NCI-H1092 treated with DMSO at 0.1 percent for 48 hours (cell line): ENCODE measurements at places on chromosomes 3 and 15.

GRCh38 chr3:46648096-46648495, 35.8 kb downstream of the FAM240A start:
- DNase-seq = no peak

DNA sequence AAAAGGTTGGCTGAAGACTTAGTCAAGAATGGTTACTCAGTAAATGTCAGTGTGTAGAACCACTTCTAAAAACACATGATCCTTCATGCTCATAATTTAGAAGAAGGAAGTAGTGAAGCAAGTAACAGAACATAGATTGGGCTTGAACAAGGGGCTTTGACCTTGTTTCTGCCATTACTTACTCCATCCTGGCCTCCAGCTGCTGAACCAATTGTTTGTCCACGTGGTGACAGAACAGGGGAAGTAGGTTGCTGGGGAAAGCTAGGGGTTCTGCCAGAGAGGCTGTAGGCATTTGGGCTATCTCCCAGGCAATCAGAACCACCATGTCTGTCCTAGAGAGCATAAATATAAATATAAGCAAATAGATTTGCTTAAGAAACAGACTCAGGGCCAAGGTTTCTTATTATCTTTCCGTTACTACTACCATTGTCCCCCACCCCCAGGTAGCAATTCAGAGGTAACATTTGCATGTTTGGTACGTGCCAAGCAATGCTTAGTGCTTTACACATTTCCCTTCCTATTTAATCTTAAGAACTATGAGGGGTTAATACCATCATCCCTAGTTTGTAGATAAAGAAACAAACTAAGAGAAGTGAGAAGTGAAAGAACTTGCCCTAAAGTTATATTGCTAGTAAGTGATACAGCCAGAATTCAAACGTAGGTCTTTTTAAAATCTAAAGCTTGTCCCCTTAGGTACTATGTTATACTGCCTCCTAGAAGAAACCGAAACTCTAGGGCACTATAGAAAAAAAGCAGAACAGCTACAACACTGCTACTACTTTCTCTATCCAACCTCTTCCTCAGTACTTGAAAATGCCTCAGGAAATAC, 3.0 kb upstream of the SPG11 start:
- DNase-seq = no peak

- no peak for DNase-seq
Measured at GRCh38 chr3:98745718-98746117, 17.4 kb upstream of the ST3GAL6 start.

DNA sequence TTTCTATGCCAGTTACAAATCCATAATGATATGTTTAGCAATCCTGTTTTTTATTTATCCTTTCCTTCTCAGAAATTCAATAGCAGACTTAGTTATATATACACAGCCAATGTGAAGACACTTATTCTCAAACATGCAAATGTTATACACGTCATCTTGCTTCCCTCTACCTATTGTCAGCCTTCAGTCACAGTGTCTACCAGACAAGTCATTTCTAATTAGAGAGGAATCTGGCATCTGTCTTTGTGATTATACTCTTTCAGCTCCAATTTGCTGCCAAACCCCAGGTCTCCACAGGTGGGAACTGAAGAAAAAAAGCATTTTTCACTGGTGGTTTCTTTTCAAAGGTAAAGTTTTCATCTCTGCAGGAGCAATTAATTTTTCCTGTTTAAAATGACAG, 793.1 kb downstream of the AGBL1 start:
- DNase-seq = no peak

GRCh38 chr15:73940061-73940981, 14.1 kb downstream of the LOXL1 start:
- DNase-seq = no peak

GRCh38 chr3:95434491-95434890, 1371.6 kb downstream of the NSUN3 start:
- DNase-seq = no peak

- DNase-seq = no peak
Measured at GRCh38 chr15:101446518-101447167, 42.9 kb downstream of the PCSK6 start.

GRCh38 chr15:29420188-29420587, 150.6 kb upstream of the NSMCE3 start:
- DNase-seq = no peak

- DNase-seq = no peak
Measured at GRCh38 chr3:30567139-30567753, 39.2 kb upstream of the TGFBR2 start.

DNA sequence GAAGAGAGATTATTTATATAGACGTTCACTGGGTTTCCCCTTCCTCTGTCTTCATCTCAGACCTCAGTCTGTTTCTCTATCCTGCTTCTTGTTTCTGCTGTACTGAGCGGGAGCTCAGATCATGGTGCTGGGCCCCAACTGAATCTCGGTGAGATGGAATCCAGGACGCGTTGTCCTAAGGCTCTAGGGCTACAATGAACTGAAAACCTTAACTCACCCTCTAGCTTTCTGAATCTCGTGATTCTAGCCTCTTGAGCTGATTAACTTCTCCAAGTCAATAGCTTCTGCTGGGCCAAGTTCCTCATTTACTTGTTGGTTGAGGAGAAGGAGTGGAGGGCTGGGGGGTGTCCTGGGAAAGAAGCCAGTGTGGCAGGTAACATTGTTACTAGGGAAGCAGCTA, 32.7 kb upstream of the MAP3K13 start:
- DNase-seq = no peak

DNA sequence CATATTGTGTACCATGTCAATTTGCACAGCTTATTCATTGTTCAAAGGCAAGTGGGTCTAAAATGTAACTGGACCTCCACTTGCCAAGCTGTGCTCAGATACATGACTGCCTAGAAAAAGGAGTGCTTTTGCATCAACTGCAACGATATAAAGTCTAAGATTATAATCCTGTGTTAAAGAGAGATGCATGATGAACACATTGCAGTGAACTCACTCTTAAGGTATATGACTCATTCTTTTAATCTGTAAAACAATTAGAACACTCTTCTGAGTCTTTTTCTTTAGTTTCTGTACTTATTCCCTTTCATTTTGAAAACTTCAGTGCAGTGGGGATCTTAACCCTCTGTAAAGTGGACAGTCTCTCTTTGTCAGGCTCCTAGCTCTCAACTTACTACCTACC, 982.8 kb downstream of the ROBO1 start:
- DNase-seq = peak; percentile 34

- DNase-seq = no peak
Measured at GRCh38 chr3:149374793-149375500, 2.5 kb downstream of the TM4SF1 start.

DNA sequence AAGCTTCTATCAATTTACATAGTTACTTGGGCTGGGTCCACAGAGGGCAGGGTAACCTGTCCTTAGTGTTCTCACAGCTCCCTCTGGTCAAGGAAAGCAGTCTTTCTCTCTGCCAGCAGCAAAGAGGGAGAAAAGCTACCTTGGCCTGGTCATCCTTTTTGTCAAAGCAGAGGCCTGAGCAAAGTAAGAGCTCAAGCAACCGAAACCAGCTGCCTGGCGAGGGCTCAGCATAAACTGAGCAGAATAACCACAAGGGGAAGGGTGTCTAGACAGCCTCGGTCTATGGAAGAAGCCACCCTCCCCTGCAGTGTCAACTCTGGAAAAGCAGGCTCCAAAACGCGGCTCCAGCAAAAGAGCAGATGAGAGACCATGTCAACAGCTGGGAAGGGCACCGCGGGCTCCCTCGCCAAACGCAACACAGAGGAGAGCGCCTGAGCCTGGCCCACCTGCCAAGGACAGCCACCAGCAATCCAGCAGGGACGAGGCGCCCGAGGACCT, 17.4 kb downstream of the LRIG1 start:
- DNase-seq = peak; percentile 50

DNA sequence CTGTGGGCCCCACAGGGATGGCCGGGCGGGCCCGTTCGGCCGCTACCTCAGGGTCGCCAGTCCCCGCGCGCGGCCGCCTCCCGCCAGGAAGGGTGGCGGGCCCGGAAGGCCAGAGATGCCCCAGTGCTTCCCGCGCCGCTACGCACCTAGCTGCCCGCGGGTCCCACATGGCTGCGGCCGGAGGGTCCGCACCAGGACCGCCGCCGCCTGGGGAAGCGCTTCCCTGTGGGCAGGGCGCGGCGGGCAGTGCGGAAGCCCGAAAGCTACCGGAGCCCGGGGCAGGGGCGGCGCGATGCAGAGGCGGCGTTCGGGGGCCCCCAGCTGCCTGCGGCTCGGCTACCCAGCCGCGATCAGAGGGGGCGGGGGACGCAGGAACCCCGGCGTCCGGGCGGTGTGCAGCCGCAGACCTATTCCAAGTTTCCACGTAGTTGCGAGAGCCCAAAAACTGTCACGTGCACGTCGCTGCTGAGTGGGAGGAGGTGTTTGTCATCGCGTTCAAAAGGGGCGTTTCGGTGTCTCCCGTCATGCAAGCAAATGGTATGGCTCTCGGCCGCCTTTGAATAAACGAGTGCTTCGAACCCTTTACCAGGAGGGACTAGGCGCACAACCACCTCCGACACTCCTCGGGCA, at the start of gene TRANK1:
TRANK1 (minus strand) TSS at position 414 of the 630 bp plus-strand sequence; CDS start at position 169, 245 bp downstream.
- peak; percentile 29 for DNase-seq

- no peak for DNase-seq
Measured at GRCh38 chr3:129673897-129674797, 67.7 kb upstream of the PLXND1 start.

- no peak for DNase-seq
Measured at GRCh38 chr3:151305775-151306151, 10.9 kb downstream of the GPR87 start.

- no peak for DNase-seq
Measured at GRCh38 chr15:90690585-90690984, 26.6 kb upstream of the BLM start.

GRCh38 chr15:77107531-77108355, 36.8 kb upstream of the TSPAN3 start:
- peak; percentile 25 for DNase-seq
